NCI-H774 (cell line): ENCODE measurements at places on chromosomes 2 and 18.
A peak's percentile ranks its signal among the peaks of the same experiment; 100 is the strongest.

DNA sequence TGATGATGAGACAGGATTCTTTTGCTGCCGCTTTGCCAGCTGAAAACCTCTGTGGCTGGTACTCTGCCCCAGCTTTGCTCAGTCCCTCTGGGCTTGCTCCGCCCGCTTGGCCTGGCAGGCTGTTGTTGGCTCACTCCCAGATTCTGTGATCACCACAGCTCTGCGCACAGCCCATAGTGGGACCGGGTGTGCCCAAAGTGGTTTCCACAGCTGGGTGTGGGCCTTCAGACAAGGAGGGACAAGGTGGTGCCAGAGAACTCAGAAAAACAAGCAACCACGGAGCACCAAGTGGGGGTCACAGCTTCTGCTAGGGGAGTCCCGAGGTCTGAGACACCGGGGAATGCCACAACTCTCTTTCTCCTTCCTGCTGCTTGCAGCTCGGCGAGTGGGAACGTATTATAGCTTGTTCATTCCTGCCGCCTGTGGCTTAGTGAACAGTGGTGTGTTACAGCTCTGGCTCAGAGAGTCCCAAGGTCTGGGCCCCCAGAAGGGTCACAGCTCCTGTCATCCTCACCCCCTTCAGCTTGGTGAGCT is 9.2 kb upstream of the KYNU start:
- no peak for DNase-seq

DNA sequence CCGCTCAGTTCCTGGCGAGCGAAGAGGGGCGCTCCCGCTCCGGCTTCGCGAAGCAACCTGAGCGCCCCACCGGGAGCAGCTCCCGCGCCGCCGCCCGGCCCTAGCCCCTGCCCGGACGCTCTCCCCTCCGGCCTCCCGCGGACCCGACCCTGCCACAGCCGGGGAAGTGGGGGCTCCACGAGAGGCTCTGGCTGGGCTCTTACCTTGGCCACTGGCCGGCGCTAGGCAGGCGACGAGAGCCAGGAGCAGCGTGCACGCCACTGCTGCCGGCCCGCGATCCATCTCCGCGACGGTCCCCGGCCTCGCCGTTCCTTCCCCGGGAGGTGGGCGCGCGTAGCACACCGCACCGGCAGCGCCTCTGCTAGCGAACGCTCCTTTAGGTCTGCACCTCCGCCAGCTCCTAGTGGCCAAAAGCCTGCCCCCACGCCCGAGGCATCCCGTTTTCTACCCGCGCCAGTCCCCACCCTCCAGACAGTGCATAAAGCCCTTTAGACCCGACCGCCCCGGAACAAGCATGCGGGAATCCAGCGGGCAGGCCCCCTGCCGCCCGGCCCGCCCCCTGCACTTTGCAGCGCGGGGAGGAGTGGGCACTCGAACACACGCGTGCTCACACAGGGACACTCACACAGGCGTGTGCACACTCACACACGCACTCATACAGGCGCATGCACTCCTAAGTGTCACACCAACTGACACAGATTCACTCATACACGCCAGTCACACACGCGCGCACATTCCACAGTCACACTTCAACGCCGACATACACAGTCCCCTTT is at the start of gene LRP2:
TSS of gene LRP2 (minus strand) at position 417 of the 776 bp plus-strand sequence. CDS start at position 282, 135 bp downstream.
- no peak for DNase-seq

DNA sequence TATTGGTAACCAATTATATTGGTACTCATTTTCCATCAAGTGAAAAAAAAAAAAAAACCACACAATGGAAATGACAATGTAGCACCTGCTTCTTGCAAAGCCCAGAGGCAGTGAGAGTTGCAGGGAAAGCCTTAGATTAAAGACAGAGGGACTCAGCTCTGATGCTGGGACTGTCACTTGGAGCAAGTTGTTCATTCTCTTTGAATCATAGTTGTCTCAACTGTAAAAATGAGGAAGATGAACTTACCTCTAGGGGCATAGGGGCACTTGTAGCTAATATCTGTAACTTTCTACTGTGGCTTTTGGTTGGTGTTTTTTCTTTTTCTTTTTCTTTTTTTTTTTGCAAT is 81.4 kb upstream of the LPIN2 start:
- peak; percentile 25 for DNase-seq

- no peak for DNase-seq
Measured at GRCh38 chr2:158391876-158392275, 64.7 kb downstream of the CCDC148 start.

DNA sequence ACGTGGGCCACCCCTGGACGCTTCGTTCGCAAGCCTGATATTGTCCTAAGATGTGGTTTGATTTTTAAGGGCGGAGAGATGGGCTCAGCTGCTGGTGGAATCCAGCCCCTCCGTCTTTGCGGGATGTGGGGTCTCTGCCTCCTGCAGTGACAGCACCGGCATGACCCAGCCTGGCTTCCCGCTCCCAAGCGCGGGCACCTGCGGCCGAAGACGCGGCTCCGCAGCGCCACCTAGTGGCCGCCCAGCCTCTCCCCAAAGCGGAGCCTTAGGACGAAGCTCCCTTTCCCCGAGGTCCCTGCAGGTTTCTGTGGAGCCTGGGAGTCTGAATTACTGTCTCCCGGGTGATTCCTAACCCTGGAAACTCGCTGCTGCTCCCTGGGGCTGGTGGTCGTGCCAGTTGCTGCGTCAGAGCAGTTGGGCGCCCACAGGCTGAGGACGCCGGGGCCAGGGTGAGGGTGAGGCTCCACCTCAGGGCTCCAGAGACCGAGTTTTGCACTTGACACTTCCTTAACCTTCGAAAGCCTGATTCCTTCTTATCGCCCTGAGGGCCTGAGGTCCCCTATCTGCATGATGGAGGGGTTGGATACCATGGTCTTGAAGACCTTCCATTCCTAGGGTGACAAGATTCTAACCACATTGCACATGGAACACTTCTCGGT is 137.5 kb downstream of the TPO start:
- peak; percentile 25 for DNase-seq
